ENCODE measurements at places on chromosomes 16 and 17. TPM values are rescaled to one million over a fixed set of nuclear protein-coding genes. Genes with fewer than 3 reads are reported as not detected.

PRAC1 gene
- total RNA-seq = not detected

SLC5A10 gene
- not detected for total RNA-seq

CMTM2 gene
- not detected for total RNA-seq

PIPOX gene
- 3.0 TPM for total RNA-seq

CCL4L2 gene
- not detected for total RNA-seq

HSF4 gene
- 6.4 TPM for total RNA-seq

MPV17L gene
- 1.1 TPM for total RNA-seq

LMF1 gene
- 11.9 TPM for total RNA-seq

AXIN2 gene
- total RNA-seq = 8.0 TPM

SEPTIN12 gene
- total RNA-seq = not detected

HSPB9 gene
- not detected for total RNA-seq

HNF1B gene
- not detected for total RNA-seq

CCDC144A gene
- total RNA-seq = 13.7 TPM

ITGAE gene
- 19.7 TPM for total RNA-seq

NPIPA3 gene
- 0.54 TPM for total RNA-seq

CMTM1 gene
- total RNA-seq = not detected

KRTAP1-5 gene
- not detected for total RNA-seq

ODAD4 gene
- 0.16 TPM for total RNA-seq

GAS7 gene
- total RNA-seq = 22.2 TPM

MYH13 gene
- not detected for total RNA-seq

TMEM235 gene
- total RNA-seq = not detected

SLC5A11 gene
- not detected for total RNA-seq

CA5A gene
- total RNA-seq = not detected

TNRC6A gene
- total RNA-seq = 32.2 TPM

ZSCAN10 gene
- not detected for total RNA-seq

CDT1 gene
- total RNA-seq = 0.82 TPM

CRYM gene
- total RNA-seq = 2.0 TPM

KRT40 gene
- total RNA-seq = not detected

SYNGR2 gene
- 4.6 TPM for total RNA-seq

CACNG4 gene
- total RNA-seq = not detected

CD300LB gene
- not detected for total RNA-seq

MMP28 gene
- total RNA-seq = not detected

GHDC gene
- 33.8 TPM for total RNA-seq

SLC16A11 gene
- 2.4 TPM for total RNA-seq

NOXO1 gene
- not detected for total RNA-seq

ADCY7 gene
- 26.0 TPM for total RNA-seq

ACSM5 gene
- not detected for total RNA-seq

CLEC3A gene
- not detected for total RNA-seq

CASKIN1 gene
- 0.18 TPM for total RNA-seq

TSNAXIP1 gene
- 1.8 TPM for total RNA-seq

CLCN7 gene
- total RNA-seq = 432 TPM

TEN1 gene
- 16.0 TPM for total RNA-seq

ASB16 gene
- not detected for total RNA-seq

TXNDC11 gene
- total RNA-seq = 24.0 TPM

CNTNAP4 gene
- 0.49 TPM for total RNA-seq

IKZF3 gene
- not detected for total RNA-seq

CLEC19A gene
- not detected for total RNA-seq

KRT9 gene
- not detected for total RNA-seq

IRX3 gene
- 1.8 TPM for total RNA-seq

ALDOC gene
- 36.3 TPM for total RNA-seq

CBLN1 gene
- total RNA-seq = not detected

HSD17B1 gene
- total RNA-seq = 4.7 TPM

ERN2 gene
- total RNA-seq = not detected

KRT36 gene
- not detected for total RNA-seq
